Activated T-cell treated with anti-CD3 and anti-CD28 coated beads, Interleukin-2, amount 50 U/mL, for 72 hours (primary cell): ENCODE measurements at places on chromosomes 12 and 14. TPM values are rescaled to one million over a fixed set of nuclear protein-coding genes. Genes with fewer than 3 reads are reported as not detected.

GRCh38 chr12:83224012-83224411 lies 537.3 kb downstream of the TMTC2 start:
- no peak for DNase-seq

DNA sequence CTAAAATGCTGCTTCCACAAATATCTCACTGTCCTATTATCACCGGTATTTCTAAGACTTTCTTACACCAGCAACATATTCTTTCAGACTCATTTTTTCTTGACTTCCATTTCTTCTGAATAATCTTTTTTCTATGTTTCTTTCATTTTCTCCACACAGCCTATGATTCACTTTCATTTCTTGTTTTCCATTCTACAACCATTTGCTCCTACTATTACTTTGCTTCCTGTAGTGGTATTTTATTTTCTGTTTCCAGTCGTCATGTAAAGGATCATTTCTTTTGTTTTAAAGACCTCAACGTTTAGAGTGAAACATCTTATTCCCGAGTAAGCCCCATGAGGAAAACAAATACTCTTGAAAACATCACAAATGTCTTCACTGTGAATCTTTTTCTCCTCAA lies 182.2 kb upstream of the MDGA2 start:
- DNase-seq = no peak

GRCh38 chr12:76041406-76041805 lies 9.8 kb upstream of the PHLDA1 start:
- no peak for DNase-seq

GRCh38 chr14:94844593-94845152 lies 74.8 kb upstream of the GSC start:
- DNase-seq = no peak

DNA sequence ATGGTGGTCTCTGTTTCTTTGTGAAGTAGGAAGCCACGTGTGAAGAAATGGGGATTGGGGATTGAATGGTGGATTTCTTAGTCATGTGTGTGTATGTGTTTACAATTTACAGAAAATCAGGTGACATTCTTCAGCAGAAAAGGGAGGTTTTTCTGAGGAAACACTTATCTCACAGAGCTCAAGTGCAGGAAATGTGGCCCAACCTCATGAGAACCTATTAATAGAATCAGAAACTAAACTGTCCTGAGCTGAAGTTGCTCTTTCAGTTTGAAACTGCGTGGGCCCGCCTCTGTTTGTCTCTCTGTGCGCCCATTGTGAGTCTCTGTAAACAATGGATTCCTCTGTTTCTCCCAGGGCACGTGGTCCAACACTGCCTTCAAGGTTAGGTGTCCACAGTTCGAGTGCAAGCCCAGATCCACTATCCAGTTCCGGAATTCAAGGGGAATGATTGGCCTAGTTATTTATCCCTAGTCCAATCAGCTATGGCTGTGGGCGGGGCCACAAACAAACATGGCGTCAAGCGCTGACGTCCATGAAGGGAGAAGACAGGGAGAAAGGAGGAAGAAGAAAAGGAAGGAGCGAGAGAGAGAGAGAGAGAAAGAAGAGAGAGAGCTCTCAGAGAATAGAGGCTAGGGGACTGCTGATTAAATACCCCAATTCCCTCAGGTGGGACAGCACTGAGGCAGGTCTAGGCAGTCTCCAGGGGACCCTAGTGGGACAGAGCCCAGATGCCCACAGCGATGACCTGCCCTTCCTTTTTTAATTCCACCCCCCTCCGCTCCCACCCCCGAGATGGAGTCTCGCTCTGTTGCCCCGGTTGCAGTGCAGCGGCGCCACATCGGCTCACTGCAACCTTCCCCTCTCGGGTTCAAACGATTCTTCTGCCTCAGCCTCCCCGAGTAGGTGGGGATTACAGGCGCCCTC lies 31.4 kb upstream of the C12orf76 start:
- DNase-seq = peak; percentile 78

DNA sequence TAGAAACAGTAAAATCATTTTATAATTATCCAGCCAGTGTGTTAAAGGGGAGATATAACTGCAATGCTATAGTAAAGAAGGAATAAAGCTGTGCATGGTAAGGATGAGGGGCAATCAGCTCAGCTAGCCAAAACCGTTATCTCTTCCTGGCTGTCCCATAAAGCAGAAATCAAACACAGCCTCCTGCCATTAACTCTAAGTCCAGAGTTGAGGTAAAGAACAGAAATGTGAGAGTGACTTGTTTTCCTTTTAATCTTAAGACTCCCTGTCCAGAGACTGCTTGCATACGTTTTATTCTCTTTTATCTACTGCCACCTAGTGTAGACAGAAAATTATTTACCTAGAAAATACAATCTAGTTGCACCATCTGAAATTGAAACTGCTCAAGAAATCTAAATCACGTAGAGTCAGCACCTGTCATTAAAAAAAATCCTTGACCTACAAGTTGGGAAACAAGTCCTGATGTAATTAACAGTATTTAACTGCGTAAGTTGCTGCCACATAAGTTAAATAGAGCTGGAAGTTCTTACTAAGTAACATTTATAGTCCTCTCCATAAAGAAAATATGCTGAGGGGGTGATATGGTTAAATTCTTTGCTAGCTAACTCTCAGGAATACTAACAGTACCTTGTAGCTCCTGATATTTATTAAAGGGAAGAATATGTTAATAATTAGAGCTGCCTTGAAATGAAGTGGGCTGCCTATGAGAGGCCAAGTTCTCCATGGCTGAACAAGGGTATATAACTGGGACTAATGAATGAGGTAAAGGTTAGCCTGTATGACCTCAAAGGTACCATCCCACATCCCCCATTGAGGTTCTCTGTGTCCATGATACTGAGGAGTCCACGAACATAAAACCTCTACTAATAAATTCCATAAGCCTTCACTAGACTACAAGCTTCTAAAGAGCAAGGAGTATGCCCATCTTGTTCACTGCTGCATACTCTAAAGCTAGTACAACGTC lies 62.7 kb downstream of the GALNT4 start:
- DNase-seq = no peak

GRCh38 chr14:59632381-59632780 lies 55.8 kb upstream of the CCDC175 start:
- DNase-seq = peak; percentile 17

- DNase-seq = no peak
Observed at GRCh38 chr14:63922696-63923421, 70.1 kb downstream of the SYNE2 start.

- DNase-seq = no peak
Observed at GRCh38 chr14:99737956-99738667, 54.0 kb downstream of the CYP46A1 start.

- DNase-seq = no peak
Observed at GRCh38 chr12:96303653-96304052, 96.6 kb downstream of the CDK17 start.

GRCh38 chr12:105892362-105892910 lies 246.3 kb downstream of the NUAK1 start:
- no peak for DNase-seq

- DNase-seq = no peak
Observed at GRCh38 chr14:37142835-37143401, 29.5 kb downstream of the SLC25A21 start.

- DNase-seq = no peak
Observed at GRCh38 chr12:131351319-131352028, 359.4 kb upstream of the SFSWAP start.

DNA sequence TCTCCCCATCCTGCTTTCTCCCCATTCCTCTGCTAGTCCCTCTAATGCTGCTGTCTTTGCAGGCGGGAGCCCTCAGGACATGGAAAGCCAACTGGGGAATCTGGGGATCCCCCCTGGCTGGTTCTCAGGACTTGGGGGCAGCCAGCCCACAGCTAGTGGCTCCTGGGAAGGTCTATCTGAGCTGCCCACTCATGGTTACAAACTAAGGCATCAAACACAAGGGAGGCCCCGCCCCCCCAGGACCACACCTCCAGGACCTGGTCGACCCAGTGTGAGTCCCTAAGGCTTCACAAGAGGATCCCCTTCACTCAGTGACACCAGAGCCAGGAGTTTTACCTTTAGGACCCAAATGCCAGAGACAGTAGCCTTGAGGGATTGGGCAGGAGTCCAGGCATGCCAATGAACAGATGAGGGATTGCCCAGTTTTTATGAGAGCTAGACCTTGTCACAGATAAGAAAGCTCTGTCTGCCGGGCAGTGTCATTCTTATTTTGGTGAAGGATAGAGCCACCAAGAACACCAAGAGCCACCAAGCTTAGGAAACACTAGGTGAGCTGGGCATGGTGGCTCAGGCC lies 8.0 kb upstream of the CPNE6 start:
- no peak for DNase-seq

- no peak for DNase-seq
Observed at GRCh38 chr14:72783741-72784140, 110.2 kb downstream of the DPF3 start.

GRCh38 chr14:51576117-51576430 lies 75.6 kb upstream of the FRMD6 start:
- no peak for DNase-seq

DNA sequence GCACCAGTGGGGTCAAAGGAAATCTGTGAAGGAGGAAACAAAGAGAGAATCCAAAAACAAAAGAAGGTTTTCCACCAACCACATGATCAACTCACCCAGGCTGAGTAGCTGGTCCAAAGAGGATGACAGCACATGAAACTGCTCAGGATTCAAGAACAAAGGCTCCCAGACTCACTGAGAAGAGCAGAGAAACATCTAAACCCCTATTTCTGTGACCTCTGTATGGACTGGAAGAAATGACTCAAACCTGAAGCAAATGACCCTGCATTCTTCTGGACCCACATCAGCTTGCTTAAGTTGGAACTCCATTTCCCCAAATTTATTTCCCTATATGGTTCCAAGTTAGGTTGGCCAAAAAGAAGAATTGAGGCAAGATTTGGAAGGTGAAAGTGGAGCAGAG lies 26.3 kb downstream of the TC2N start:
- no peak for DNase-seq

DNA sequence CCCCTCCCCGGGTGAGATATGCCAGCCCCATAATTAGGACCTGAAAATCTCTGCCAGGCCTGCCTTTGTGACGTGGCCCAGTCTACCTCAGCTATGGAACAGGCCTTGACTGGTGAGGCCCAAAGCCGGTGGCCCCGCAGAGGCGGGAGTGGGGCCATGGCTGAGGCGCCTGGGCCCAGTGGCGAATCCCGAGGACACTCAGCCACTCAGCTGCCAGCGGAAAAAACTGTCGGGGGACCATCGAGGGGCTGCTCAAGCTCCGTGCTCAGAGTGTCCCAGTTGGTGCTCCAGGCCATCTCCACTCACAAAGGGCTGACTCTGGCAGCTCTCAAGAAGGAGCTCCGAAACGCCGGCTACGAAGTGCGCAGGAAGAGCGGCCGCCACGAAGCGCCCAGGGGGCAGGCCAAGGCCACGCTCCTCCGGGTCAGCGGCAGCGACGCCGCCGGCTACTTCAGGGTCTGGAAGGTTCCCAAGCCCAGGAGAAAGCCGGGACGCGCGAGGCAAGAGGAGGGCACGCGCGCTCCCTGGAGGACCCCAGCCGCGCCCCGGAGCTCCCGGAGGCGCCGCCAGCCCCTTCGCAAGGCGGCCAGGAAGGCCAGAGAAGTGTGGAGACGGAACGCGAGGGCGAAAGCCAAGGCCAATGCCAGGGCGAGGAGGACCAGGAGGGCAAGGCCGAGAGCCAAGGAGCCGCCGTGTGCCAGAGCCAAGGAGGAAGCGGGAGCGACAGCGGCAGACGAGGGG lies 21.4 kb downstream of the ZNF641 start:
- DNase-seq = no peak

GRCh38 chr12:29223426-29223825 lies 74.3 kb downstream of the FAR2 start:
- DNase-seq = no peak

DNA sequence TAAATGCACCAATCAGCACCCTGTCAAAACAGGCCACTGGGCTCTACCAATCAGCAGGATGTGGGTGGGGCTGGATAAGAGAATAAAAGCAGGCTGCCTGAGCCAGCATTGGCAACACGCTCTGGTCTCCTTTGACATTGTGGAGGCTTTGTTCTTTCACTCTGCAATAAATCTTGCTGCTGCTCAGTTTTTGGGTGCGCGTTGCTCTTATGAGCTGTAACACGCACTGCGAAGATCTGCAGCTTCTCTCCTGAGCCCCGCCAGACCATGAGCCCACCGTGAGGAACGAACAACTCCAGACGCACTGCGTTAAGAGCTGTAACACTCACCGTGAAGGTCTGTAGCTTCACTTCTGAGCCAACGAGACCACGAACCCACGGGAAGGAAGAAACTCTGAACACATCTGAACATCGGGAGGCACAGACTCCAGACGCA lies 8.4 kb upstream of the PIANP start:
- DNase-seq = peak; percentile 49

PPP1R1A gene
- total RNA-seq = not detected

FAM177A1 gene
- total RNA-seq = 62.7 TPM

PROX2 gene
- total RNA-seq = 0.23 TPM

RASSF9 gene
- total RNA-seq = not detected

FAM181A gene
- total RNA-seq = not detected

INHBC gene
- total RNA-seq = not detected

TMCC3 gene
- total RNA-seq = 0.77 TPM

CLMN gene
- 2.5 TPM for total RNA-seq

NAB2 gene
- total RNA-seq = 31.0 TPM

MANSC4 gene
- not detected for total RNA-seq

PTPRB gene
- not detected for total RNA-seq

RAPGEF3 gene
- total RNA-seq = 1.4 TPM

COCH gene
- total RNA-seq = 2.3 TPM
